ENCODE measurements at places on chromosomes 12 and 14.

- DNase-seq = peak; percentile 63
Observed at GRCh38 chr14:93112891-93113677, 2.6 kb downstream of the ITPK1 start.

DNA sequence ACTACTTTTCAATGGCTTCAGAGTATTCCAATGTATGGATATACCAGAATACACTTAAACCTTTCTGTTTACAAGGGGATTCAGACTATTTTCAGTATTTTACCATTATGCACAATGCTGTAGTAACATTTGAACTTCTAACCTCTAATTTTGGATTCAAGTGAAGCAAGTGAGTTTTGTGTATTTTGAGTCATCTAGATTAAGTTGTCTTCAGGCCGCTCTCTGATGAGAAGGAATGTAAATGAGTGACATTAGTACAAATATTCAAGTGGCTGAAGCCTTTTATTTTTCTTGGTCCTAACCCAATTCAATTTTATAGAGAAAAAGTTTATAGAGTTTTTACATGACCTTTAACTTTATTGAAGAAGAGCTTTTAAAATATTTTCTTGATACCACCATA lies 125.6 kb downstream of the PDE3A start:
- no peak for DNase-seq

GRCh38 chr12:10285919-10286318 lies 21.8 kb upstream of the KLRD1 start:
- peak; percentile 70 for DNase-seq

GRCh38 chr12:132619071-132619385 lies 452 bp downstream of the P2RX2 start:
- no peak for DNase-seq

DNA sequence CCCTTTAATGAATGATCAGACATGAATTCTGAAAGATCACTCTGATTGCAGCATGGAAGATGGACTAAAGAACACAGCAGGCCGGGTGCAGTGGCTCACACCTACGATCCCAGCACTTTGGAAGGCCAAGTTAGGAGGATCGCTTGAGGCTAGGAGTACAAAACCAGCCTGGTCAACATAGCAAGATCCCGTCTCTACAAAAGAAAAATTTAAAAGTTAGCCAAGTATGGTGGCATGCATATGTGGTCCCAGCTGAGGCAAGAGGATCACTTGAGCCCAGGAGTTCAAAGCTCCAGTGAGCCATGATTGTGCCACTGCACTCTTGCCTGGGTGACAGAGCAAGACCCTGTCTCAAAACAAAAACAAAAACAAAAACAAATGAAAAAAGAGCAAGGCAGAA lies 35.1 kb downstream of the SENP1 start:
- no peak for DNase-seq

GRCh38 chr12:67601126-67601525 lies 47.4 kb upstream of the DYRK2 start:
- no peak for DNase-seq

- DNase-seq = no peak
Observed at GRCh38 chr14:95216008-95216407, 58.7 kb upstream of the DICER1 start.

GRCh38 chr14:67131691-67132090 lies 57.5 kb upstream of the GARIN2 start:
- DNase-seq = no peak

- DNase-seq = no peak
Observed at GRCh38 chr12:93950311-93950710, 198.1 kb upstream of the PLXNC1 start.

DNA sequence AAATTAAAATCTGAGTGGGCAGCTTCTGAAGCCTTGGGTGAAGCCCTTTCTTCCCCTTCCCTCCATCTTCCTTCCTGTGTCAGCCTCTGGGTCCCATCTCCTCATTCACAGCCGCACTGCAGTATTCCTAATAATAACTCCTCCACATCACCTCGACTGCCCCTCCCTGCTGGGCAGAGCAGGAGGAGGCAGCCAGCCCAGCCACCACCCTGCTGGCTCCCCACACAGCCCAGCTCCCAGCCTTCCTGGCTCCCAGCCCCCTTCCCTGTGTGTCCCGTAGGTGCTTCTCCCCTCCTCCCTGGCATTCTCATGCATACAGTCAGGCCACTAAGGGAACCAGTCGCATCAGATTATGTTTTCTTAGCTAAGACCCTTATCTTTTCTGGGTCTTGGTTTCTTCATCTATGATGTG lies 3.7 kb downstream of the IFFO1 start:
- no peak for DNase-seq

GRCh38 chr12:96143827-96144565 lies 50.2 kb upstream of the ELK3 start:
- DNase-seq = no peak

GRCh38 chr12:113260127-113260526 lies 38.9 kb downstream of the TPCN1 start:
- no peak for DNase-seq

DNA sequence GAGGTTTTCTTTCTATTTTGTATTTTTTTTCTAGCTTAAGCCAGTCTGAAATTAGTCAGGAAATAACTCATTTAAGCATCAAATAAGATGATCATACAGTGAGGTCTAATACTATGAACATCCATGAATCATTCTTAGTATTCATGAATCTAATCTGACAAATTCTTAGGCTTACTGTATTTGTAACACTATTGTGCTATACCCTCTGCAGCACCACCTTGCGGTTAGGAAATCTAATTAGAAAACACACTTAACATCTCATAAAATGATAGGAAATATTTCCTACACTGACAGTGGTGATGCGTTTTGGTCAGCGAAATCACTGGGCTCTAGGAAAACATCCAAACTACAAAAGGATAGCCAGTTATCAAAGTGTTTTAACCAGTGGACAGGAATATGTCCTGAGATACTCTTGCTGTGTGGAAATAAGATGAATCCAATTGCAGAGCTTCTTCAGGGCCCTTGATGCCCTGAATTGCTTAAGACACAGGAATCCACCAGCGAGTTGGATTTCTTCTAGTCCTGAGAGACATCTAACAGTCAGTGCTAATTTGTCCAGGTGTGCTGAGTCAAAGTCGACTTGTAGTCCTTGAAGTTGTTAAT lies 109.3 kb upstream of the MYF6 start:
- no peak for DNase-seq

DNA sequence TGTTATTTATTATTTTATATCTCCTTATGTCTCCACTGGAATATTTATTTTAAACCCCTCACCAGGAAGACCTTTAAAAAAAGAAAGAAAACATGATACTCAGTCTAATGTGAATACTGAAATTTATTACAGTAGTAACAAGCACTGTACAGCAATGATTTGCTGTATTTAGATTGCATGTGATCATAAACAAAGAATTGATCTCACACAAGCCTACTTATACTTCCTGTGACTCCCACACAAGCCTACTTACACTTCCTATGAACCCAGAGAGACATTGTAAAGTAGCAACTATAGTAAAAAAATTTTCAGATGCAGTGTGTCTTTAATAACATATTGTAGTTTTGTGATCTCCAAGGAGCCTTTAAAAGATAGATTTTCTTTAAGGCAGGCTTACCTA lies 142.7 kb upstream of the SYT1 start:
- no peak for DNase-seq

DNA sequence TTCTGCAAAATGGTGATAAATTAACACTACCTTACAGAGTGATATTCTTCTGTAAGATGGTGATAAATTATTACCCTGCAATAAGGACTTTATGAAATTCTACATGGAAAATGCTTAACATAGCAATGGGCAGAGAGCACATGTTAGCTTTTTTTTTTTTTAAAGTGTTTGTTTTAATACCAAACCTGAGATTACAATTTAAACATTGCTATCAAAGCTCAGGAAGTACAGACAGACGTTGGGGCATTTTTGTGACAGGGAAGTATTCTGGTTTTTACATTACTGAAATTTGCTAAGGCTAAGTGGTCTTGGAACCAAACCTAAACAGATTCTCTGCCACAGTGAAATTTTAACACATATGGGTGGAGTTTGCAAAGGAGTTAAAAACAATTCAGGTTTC lies 133.1 kb downstream of the FGD4 start:
- no peak for DNase-seq

DNA sequence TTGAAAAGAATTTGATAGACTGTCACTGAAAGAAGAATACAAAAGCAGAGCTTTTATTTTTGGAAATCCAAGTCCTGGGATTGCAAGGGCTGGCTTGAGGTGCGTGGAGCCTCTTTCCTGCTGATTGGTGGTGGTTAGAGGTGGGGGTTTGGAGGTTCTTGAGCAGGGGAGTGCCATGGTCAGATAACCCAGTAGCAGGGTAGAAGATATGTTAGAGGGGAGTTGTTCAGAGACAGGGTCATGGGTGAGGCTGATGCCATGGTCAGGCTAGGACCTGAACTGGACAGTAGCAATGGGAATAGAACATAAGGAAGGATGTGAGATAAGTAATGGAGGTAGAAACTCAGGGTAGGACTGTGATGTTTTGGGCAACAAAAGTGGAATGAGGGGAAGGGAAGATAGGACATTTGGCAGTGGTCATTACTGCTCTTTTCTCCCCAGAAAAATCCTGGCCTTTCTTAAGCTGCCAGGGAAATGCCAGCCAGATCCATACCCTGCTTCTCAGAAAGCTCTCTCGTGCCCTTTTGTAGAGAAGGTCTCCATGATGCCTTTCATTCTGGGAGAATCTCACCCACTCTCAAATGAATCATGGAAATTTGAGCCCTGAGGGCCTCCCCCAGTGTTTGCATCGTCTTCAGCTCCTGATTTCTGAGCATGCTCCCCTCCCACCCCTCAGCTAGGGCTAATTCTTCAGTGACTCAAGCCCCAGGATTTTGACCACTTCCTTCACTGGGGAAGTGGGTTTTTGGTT lies 9.5 kb downstream of the EMP1 start:
- no peak for DNase-seq

GRCh38 chr12:124448241-124448954 lies 119.0 kb downstream of the NCOR2 start:
- DNase-seq = no peak

GRCh38 chr12:121579190-121579791 lies 1.5 kb downstream of the KDM2B start:
- peak; percentile 21 for DNase-seq

GRCh38 chr12:104526320-104526719 lies 69.6 kb downstream of the CHST11 start:
- DNase-seq = no peak

- peak; percentile 53 for DNase-seq
Observed at GRCh38 chr12:128817111-128818015, 6.4 kb downstream of the SLC15A4 start.

DNA sequence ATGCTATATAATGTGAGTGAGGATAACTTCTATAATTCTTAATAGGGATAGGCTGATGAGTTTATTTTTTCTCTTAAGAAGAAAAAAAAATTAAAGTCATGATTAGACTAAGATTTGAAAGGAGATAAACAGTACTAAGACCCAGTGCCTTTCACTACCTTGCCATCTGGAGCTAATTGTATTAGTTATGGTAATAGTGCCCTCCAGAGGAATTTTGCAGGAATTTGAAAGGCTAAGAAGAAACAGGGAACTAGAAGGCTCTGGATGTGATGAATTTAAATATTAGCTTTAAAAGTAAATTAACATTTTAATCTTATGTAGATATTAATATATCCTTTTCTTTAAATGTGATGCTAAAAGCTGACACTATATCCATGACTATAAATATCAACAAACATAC lies 36.6 kb upstream of the PIK3C2G start:
- no peak for DNase-seq

GRCh38 chr12:2240390-2240789 lies 187.6 kb downstream of the CACNA1C start:
- DNase-seq = no peak

DNA sequence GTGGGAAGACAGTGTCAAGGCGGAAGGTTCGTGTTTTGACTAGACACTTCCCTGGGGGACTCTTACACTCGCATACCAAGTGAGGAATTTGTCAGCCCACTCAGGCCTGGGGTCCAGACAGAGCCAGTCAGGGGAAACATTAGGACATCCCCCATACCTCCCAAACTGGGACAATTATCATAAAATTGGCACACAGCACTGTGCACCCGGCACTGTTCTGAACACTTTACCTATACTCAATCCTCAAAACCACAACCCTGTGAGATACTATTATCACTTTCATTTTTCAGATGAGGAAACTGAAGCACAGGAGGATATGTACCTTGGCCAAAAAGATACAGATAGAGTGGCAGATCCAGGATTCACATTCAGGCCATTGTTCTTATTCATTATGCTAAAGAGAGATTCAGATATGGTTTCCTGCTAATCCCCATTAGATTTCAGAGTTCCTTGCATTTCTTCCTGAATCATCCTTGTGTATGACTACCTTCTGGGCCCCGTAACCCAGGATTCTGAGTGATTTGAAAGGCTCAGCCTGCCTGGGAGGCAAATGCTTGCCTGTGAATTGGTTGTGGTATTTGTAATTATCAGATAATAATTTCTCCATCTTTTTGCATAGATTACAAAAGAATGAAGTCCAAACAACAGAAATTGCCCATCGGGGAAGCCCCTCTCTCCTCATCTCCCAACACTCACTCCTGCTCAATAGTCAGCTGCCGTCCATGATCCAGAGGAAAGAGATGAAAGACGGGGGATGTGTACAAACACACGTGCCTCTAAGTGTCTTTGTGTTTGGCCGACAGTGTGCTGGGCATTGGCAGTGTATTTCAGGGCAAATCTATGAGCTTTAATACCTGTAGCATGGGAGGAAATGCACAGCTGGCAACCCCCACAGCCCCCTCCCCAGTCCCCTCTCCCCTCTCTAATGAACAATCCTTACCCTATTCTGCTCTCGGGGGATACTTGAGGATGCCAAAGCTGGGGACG lies 4.6 kb downstream of the TAC3 start:
- DNase-seq = no peak

DNA sequence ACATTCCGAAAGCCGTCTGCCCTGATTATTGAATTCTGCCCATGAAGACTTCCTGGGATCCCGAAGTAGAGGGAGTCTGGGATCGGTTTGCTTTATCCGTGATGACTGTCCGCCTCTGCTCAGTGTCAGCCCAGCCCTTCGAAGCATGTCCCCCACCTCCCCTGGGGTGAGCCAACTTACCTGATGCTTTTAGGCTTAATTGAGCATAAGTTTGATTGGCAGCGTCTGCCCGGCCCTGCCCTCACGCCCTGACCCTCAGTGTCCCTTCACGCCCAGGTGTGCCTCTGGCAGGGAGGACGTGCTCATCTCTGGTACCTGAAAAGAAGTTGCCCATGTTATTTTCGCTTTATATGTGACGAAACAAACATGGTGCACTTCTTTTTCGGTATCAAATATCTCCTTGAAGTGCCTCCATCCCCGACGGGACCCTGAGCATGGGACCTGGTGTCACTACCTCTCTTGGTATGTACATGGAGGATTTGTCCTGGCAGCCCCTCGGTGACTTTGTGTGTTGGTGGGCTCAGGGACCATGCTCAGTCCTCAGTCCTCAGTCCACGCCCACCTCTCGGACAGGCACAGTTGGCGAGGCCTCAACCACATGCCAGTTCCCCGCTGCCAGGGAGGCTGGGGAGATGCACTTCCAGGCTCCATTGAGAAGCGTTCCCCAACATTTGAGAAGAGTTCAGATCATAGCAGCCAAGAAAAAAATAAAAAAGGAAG lies 130.1 kb upstream of the RTL1 start:
- no peak for DNase-seq

- DNase-seq = no peak
Observed at GRCh38 chr14:69928111-69928523, 48.9 kb downstream of the SMOC1 start.

Measured in stimulated activated effector memory CD8-positive, alpha-beta T cell treated with anti-CD3 and anti-CD28 coated beads, Interleukin-12 subunit alpha, Interleukin-12 subunit beta, amount 100 ng/mL, for 72 hours (primary cell).